Ovary (tissue), 10 donors: ENCODE measurements at places on chromosomes 11 and 22. TPM values are rescaled to one million over a fixed set of nuclear protein-coding genes. Genes with fewer than 3 reads are reported as not detected.
A peak's percentile ranks its signal among the peaks of the same experiment; 100 is the strongest.

DNA sequence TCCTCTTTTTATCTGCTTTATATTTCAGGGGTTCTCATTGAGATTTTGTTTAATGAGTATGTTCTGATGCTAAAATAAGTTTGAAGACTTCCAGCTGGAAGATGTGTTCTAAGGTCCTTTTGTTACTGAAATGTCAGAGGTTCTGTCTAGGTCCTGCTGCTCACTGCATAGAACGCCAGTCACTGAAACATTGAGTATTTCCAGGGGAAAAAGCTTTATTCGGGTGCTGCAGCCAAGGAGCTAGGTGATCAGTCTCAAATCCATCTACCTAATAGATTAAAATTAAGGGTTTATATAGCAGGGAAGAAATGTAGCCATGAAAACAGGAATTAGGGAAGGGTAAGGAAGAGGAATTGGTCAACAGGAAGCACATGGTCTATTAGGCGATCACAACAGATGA, 19.7 kb downstream of the SVIP start:
- H3K4me1 ChIP-seq: no peaks in the 10 kb centered on the region
- DNase-seq: no peak
- H3K4me3 ChIP-seq: no peak overlapping the region
- no peaks in the 10 kb centered on the region for H3K36me3 ChIP-seq
- H3K27ac ChIP-seq: no peak overlapping the region

DNA sequence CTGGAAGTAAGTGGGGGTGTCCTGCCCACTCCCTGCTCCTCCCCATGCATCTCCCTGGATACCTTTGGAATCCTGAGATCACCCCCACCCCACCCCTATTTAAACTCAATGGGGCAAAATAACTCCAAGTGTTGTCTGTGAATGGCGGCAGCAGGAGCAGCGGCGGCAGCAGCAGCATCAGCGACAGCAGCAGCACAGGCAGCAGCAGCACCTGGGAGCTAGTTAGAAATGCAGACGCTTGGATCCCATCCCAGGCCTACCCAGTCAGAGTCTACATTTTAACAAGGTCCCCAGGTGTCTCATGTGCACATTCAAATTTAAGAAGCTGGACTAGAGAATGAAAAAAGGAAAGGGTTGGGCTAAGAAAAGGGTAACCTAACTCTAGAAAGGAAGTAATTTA, 82.6 kb downstream of the SEZ6L start:
- no peaks in the 10 kb centered on the region for H3K27me3 ChIP-seq
- no peak overlapping the region for H3K27ac ChIP-seq
- H3K4me1 ChIP-seq: no peaks in the 10 kb centered on the region
- no peak overlapping the region for H3K4me3 ChIP-seq

DNA sequence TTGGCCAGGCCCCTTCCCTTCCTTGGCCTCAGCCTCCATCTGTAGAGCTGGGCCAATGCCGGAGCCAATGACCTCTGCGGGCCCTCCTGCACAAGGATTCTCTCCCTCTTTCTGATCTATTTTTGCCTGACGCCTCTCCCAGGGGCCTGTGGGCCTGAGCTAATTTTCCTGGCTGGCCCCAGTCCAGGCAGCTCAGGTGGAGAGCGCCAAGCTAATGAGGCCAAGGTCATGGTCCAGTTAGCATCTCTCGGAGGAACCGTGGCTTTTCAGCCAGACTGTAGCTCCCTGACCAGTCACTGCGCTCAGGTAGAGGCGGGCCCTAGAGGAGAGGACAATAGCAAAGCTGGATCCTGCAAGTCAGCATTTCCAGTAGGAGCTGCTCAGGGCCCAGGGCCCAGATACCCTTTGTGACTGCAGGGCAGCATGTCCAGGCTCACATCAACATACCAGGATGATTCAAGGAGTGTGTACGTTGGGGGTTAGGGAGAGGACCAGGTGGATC, 43.5 kb downstream of the APOL3 start:
- H3K36me3 ChIP-seq: no peaks in the 10 kb centered on the region
- H3K4me3 ChIP-seq: no peak overlapping the region
- no peaks in the 10 kb centered on the region for H3K4me1 ChIP-seq
- no peak overlapping the region for H3K27ac ChIP-seq
- H3K27me3 ChIP-seq: no peaks in the 10 kb centered on the region

Gene TMPRSS5
- total RNA-seq: 0.76 TPM

DNA sequence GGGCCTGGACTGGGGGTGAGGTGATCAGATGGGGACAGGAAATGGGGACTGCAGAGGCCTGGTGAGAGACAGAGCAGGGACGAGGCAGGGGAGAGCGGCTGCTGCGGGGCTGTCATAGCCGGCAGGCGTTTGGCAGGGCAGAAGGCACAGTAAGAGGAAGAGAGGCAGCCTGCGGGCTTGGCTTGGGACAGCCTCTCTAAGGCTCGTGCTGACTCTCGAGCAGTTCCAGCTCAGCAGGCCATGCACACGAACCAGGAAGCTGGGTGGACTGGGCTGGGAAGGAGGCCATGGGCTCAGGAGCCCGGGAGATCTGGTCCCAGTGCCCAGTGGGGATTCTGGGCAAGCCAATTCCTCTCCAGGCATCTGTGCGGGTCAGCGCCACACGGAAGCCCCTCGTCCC, 19.6 kb upstream of the EIF3D start:
- no peaks in the 10 kb centered on the region for H3K36me3 ChIP-seq
- no peaks in the 10 kb centered on the region for H3K27me3 ChIP-seq
- H3K27ac ChIP-seq: no peak overlapping the region
- no peak overlapping the region for H3K4me3 ChIP-seq
- no peak for DNase-seq

GRCh38 chr11:61091373-61092279, 10.7 kb upstream of the CD5 start:
- no peaks in the 10 kb centered on the region for H3K36me3 ChIP-seq
- H3K27me3 ChIP-seq: no peaks in the 10 kb centered on the region
- H3K27ac ChIP-seq: no peak overlapping the region

GRCh38 chr11:94472916-94473799, 20.5 kb downstream of the MRE11 start:
- no peaks in the 10 kb centered on the region for H3K36me3 ChIP-seq
- H3K4me3 ChIP-seq: no peak overlapping the region
- H3K27ac ChIP-seq: no peak overlapping the region
- H3K4me1 ChIP-seq: no peaks in the 10 kb centered on the region
- DNase-seq: no peak
- H3K27me3 ChIP-seq: no peaks in the 10 kb centered on the region

GRCh38 chr11:95254716-95255115, 23.7 kb upstream of the SESN3 start:
- H3K4me1 ChIP-seq: peaks cover 2% of the 10 kb centered on the region
- no peaks in the 10 kb centered on the region for H3K27me3 ChIP-seq
- no peaks in the 10 kb centered on the region for H3K36me3 ChIP-seq
- DNase-seq: no peak
- no peak overlapping the region for H3K4me3 ChIP-seq

Gene CFAP300
- 5.7 TPM for total RNA-seq

GRCh38 chr11:65083134-65083833, 556 bp downstream of the CDCA5 start:
- no peak for DNase-seq
- no peaks in the 10 kb centered on the region for H3K27me3 ChIP-seq
- H3K4me3 ChIP-seq: peak overlapping the region; percentile 77
- H3K4me1 ChIP-seq: peaks cover 7% of the 10 kb centered on the region

Gene IGSF9B
- 4.7 TPM for total RNA-seq

GRCh38 chr22:46129390-46130041, 20.8 kb upstream of the PPARA start:
- no peak overlapping the region for H3K4me3 ChIP-seq
- H3K36me3 ChIP-seq: no peaks in the 10 kb centered on the region
- peak overlapping the region; percentile 78 for H3K27ac ChIP-seq
- peak; percentile 94 for DNase-seq
- H3K4me1 ChIP-seq: peaks cover 8% of the 10 kb centered on the region

DNA sequence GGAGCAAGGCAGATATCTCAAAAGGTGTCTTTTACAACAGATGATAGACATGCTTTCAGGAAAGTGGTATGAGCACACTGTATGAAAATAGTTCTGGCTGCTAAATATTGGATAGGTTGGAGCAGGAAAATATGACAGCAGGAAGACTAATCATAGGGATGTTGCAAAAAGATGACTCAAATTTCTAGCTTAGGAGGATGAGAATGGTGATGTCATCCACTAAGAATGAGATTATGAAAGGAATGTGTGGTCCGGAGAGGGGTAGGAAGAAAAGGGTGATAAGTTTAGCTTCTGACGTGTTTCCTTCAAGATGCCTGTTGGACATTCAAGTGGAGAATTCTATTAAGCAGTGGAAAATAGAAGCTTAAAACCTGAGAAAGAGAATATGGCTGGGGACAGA, 46.4 kb downstream of the RCN1 start:
- H3K36me3 ChIP-seq: no peaks in the 10 kb centered on the region
- DNase-seq: no peak
- H3K27ac ChIP-seq: no peak overlapping the region
- no peaks in the 10 kb centered on the region for H3K27me3 ChIP-seq
- no peaks in the 10 kb centered on the region for H3K4me1 ChIP-seq

DNA sequence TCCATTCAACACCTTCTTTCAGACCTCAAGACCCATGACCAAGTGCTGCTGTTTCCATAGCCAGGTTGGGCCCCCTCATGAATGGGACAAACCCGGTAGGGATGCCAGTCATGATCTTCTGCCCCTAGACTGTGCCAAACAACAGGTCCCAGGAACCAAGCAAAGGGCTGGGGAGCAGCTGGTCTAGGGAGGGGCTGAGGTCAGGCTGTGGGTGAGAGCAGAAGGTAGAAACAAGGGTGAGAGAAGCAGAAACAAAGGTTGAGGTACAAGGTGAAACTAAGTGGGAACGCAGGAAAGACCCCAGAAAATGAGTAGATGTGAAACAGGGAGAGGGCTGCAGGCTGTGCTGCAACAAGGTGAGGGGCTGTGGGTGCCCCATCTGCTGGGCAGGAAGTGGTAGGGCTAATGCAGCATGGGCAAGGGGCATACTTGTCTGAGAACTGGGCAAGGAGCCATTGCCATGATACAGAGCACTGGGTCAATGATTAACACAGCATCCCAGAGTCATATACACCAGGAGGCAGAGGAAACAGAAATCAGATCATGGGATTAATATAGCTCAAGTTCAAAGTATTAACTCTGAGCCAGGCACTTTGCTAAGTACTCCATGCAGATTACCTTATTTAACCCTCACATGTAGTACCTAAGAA, 45.9 kb downstream of the SLC1A2 start:
- no peaks in the 10 kb centered on the region for H3K4me1 ChIP-seq
- DNase-seq: no peak
- H3K4me3 ChIP-seq: no peak overlapping the region
- H3K27me3 ChIP-seq: no peaks in the 10 kb centered on the region

- H3K27me3 ChIP-seq: no peaks in the 10 kb centered on the region
- H3K27ac ChIP-seq: peak overlapping the region; percentile 99
- no peak for DNase-seq
- H3K4me3 ChIP-seq: peak overlapping the region; percentile 83
Measured at GRCh38 chr22:46148816-46149511, 1.4 kb upstream of the PPARA start.

DNA sequence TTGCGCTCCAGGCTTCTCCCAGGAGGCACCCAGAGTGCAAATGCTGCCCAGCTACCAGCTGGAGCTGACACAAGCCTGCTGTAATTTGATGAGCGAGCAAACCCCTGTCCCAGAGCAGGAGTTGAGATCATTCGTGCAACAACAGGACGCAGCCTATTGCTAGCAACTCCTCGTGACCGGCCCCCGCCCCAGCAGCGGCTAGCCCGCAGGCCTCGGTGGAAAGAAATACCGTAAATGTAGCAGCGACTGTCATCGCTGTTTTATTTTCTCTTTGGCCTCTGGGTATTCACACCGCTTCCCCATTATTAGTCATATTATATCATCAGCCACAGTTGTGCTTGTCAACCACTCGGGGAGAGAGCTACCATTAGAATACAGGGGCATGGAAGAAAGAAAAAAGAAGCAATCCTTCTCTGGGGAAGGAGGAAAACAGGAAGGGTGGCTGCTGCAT, 59.2 kb upstream of the ATXN10 start:
- no peaks in the 10 kb centered on the region for H3K36me3 ChIP-seq
- H3K4me1 ChIP-seq: peaks cover 2% of the 10 kb centered on the region
- no peak overlapping the region for H3K4me3 ChIP-seq
- H3K27ac ChIP-seq: no peak overlapping the region
- no peaks in the 10 kb centered on the region for H3K27me3 ChIP-seq
